ENCODE measurements at places on chromosomes 2 and 18.

DNA sequence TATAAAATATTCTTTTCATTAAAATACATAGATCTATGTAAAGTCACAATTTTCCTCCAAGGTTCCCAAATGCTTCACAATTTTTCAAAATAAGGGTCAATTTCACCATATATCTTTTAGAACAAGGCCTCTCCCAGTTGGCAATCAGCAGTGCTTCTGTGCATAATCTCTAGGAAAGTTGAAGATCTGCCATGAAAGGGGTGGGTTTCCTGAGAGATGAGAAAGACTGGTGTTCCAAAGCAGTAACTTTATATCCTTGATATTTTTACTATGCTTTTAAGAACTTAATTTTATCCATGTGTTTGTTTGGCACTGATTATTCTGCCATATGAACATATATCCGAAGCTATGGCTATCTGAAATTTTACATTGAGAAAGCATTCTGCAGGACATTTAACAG is 199.4 kb upstream of the CYP26B1 start:
- no peak for DNase-seq

DNA sequence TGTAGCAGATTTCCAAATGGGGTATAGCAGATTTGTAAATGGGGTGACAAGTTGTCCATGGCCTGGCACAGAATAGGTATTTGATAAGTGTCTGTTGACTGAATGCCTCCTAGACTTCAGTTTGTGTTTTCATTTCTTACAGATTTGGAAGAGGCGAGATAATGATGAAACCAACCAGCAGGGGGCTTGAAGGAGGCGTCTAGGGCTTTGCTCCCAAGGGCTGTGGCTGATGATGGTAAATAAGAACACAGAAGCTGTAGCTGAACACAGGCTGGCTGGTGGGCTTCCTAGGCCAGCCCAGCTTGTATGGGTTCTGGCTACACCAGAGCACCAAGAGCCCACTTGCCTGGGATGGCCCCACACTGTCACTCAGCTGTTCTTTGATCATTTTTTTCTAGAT is 19.4 kb downstream of the SFTPB start:
- DNase-seq, result no peak

DNA sequence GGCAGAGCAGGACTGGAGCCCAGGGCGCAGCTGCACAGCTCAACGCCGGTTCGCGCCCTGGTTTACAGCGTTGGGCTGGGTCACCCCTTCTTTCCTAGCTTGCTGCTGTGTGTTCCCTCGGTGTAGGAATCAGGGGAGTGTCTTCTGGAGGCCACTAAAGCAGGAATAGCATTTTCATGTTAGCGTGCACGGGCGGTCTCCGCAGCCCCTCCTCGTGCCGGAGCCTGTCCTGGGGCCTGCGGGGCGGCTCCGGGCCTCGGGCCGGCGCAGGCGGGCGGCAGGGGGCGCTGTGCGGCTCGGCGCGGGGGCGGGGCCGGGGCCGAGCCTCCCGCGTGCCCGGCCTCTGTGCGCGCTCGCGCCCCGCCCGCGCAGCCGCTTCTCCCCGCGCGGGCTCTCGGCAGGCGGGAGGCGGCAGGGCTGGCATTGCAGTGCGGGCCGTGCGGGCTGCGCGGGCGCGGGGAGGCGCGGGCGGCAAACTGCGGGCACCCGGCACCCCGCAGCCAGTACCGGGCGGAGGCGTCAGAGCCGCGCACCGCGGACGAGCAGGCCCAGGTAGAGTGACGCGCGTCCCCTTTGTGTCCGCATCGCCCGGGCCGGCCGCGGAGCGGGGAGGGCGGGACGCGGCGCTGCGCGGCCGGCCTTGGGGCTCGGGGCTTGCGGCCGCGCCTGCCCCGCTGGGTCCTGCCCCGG is at the start of gene RNF144A:
RNF144A (plus strand) TSS at position 342 of the 690 bp plus-strand sequence. CDS start 79,515 bp downstream, outside the sequence.
- DNase-seq, result no peak

DNA sequence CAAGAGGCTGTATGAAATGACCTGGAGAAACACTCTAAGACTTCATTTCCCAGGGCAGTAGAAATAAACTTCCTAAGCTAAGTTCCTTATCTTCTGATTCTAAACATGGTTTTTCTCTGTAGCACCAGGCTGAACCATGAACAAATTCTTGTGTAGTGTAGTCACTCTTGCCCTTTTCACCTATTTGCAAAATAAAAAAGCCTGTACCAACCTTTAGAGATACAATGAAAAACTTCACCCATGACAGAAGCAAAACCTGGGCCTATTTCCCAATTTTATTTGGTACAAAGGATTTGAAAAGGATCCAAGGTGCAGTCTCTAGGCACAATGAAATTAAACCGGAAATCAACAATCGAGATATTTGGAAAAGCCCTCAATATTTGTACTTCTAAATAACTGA is 43.6 kb downstream of the POLR1A start:
- no peak for DNase-seq

DNA sequence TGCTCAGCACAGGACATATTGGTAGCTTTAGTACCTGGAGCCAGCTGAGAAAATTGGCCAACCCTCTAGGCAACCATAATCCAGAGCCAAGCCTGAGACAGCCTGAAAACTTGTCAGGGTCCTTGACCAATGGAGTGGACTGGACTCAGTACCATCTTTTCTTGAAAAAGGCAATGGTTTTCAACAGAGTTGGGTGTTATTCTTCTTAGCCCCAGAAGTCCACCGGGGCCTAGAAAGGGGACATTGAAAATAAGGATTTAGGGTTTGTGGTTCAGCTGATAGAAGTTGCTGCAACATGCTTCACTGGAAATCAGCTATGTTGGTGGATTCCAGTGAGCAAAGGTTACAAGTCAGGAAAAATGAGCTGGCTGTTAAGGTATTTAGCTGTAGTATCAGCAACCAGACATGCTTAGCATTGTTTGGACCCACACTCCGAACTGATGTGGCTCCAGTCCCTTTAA is 22.1 kb upstream of the CNOT11 start:
- DNase-seq, result no peak

Data from bone marrow (tissue), 2 donors.